Activated naive CD4-positive, alpha-beta T cell (primary cell): ENCODE measurements at places on chromosomes 3 and 15.

DNA sequence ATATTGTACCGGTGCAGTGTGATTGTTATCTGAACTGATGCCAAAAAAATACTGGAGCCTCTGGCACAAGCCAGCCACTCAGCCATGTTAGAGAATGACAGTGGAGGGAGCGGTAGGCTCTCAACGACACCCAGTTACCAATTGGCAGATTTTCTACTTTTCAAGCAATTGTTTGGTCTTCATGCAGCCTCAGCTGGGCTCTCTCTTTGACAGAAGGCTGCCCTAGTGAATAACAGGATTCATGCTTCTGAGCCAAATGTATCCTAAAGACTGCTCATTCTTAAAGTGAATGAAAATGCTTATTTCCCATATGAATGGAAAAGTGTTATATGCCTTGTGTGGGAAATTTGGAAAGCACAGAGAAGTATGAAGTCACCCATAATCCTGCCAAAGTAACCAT, 261.2 kb upstream of the TRIM42 start:
- no peak for DNase-seq

- no peak for DNase-seq
These were observed 27.6 kb upstream of the ADAMTSL3 start for GRCh38 chr15:83626171-83626802.

DNA sequence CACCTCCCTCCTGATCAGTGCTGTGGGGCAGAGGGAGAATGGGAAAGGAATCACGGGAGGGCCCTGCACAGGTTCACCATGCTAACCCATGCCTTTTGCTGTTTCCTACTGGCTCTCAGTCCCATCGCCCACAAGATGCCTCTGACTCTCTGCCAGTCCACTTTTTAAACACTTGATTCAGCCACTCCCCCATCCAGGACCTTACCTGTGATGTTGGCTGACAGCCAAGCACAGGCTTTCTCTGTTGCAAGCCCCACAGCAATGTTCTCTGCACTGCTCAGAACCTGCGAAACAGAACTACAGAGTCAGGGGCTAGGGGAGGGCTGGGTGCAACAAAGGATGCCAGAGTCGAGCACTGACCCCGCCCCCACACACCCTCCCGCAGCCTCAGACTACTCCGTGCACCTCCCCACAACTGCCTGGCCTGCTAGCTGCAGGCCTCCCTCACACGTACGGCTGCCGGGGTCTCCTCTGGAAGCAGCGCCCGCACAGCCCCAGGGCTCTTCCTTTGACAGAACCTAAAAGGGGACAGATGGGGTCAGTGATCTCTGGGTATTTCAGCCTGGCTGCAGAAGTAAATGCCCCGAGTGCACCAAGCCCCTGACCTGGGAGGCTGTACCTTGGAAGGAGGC, 9.1 kb downstream of the CDAN1 start:
- DNase-seq = no peak

- DNase-seq = no peak
These were observed 18.3 kb downstream of the RTF1 start for GRCh38 chr15:41435037-41435786.

- no peak for DNase-seq
These were observed 280.2 kb downstream of the SHQ1 start for GRCh38 chr3:72568083-72568482.
